ENCODE measurements at places on chromosomes 4 and X. TPM values are rescaled to one million over a fixed set of nuclear protein-coding genes. Genes with fewer than 3 reads are reported as not detected.

UBE2A gene
- 73.5 TPM for total RNA-seq

PAGE2B gene
- total RNA-seq: 0.77 TPM

GJB1 gene
- not detected for total RNA-seq

P2RY4 gene
- not detected for total RNA-seq

GRCh38 chrX:21781525-21781924 lies 23.6 kb upstream of the SMPX start:
- no peaks in the 10 kb centered on the region for H3K36me3 ChIP-seq
- peaks cover 14% of the 10 kb centered on the region for H3K4me1 ChIP-seq
- DNase-seq: no peak
- H3K27me3 ChIP-seq: no peaks in the 10 kb centered on the region

DNA sequence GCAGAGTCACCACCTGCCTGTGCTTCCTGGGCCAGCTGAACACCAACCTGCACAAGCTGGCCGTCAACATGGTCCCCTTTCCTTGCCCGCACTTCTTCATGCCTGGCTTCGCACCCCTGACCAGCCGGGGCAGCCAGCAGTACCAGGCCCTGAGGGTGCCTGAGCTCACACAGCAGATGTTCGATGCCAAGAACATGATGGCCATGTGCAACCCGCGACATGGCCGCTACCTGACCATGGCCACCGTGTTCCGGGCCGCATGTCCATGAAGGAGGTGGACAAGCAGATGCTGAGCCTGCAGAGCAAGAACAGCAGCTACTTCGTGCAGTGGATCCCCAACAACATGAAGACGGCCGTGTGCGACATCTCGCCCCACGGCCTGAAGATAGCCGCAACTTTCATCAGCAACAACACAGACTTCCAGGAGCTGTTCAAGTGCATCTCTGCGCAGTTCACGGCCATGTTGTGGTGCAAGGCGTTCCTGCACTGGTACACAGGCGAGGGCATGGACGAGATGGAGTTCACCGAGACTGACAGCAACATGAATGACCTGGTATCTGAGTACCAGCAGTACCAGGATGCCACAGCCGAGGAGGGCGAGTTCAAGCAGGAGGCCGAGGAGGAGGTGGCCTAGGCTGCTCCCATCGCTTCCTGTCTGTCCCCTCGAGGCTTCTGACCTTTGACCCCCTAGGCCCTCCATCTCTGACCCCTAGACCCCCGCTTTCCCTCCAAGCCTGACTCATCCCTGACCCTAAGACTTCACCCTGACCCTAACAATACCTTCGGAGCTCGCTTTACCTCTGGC lies 170.3 kb downstream of the THOC2 start:
- no peaks in the 10 kb centered on the region for H3K36me3 ChIP-seq
- peaks cover 4% of the 10 kb centered on the region for H3K27me3 ChIP-seq
- no peak for DNase-seq

DNA sequence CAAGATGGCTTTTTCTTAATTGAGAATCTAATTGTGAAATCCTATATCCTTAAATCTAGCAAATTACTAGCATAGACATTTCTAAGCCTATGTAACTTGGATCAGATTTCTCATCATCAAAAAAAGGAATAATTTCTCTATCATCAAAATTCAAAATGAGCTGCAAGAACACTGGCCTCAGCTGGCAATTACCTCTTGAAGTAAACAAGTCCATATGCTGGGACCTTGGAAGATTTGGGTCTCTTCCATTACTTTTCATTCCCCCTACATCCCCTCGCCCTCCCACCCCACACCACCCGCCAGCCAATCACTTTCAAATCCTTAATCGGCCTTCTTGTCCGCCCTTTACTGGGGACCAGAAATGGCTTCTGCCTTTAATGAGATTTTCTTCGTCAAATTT lies 23.3 kb upstream of the MBTPS2 start:
- no peak overlapping the region for H3K27ac ChIP-seq
- peaks cover 1% of the 10 kb centered on the region for H3K4me1 ChIP-seq
- no peak for DNase-seq
- H3K36me3 ChIP-seq: no peaks in the 10 kb centered on the region

GRCh38 chrX:133333154-133333750 lies 82.0 kb downstream of the GPC4 start:
- H3K27ac ChIP-seq: no peak overlapping the region
- no peaks in the 10 kb centered on the region for H3K27me3 ChIP-seq
- H3K4me3 ChIP-seq: no peak overlapping the region
- no peaks in the 10 kb centered on the region for H3K36me3 ChIP-seq

DNA sequence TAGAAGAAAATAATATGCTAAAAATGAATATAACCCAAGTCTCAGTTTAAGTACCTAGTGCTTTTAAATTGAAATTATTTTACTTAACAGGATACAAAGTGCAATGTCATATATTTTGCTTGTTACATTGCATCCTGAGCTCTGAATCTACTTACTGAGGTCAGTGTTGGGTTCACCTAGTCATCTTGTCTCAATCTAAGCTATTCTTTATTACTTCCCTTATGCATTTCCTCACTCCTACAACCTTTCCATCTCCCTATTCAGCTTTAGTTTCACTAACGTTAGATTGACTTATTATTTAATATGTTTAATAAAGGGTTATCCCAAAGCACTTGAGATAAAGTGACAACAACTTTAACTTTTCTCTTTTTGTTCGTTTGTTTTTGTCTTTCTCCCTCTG lies 483.7 kb downstream of the FSTL5 start:
- no peaks in the 10 kb centered on the region for H3K27me3 ChIP-seq
- no peak overlapping the region for H3K27ac ChIP-seq
- H3K36me3 ChIP-seq: no peaks in the 10 kb centered on the region
- H3K4me1 ChIP-seq: no peaks in the 10 kb centered on the region

DNA sequence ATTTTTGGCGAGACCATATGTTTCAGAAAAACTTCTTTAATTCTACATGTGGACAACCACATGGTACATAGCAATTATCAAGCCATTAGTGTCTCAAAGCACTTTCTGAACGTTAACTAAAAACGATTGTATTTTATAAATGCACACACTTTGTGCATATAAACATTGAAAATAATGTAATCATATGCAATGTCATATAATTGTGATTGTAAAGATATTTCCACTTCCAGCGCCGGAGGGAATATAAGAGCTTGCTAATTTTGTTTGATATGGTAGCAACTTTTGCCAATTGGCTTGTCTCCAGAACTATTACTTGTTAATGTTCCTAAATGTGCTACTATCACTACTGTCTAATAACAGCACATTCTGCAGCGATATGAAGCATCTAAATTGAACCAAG lies 162.3 kb upstream of the SMIM31 start:
- no peaks in the 10 kb centered on the region for H3K4me1 ChIP-seq
- no peak overlapping the region for H3K4me3 ChIP-seq
- H3K36me3 ChIP-seq: no peaks in the 10 kb centered on the region
- DNase-seq: no peak
- H3K27me3 ChIP-seq: no peaks in the 10 kb centered on the region
- H3K27ac ChIP-seq: no peak overlapping the region

DNA sequence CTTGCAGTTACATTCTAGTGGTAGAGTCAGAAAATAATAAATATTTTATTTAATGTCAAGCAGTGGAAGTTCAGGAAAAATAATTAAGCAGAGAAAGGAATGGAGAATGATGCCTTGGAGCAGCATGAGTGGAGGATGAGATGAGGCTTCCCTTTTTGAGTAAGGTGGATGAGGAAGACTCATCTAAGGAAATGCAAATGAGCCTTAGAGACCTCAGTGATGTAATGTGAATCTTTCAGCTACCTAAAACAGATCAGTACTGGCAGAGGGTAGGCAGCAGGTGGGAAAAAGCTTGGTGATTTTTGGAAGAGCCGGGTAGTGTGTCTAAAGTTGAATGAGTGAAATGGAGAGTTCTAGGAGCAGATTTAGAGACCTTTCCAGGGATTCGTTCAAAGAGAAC lies 118.2 kb downstream of the GRID2 start:
- H3K4me1 ChIP-seq: no peaks in the 10 kb centered on the region
- no peaks in the 10 kb centered on the region for H3K36me3 ChIP-seq
- no peak overlapping the region for H3K27ac ChIP-seq
- H3K4me3 ChIP-seq: no peak overlapping the region

Measured in activated naive CD8-positive, alpha-beta T cell treated with anti-CD3 and anti-CD28 coated beads, Interleukin-2, amount 10 ng/mL, durations not matched to agents 7 days and 5 days (primary cell).